ENCODE measurements at places on chromosomes 1 and 21.

GRCh38 chr21:22115746-22116145, 1117.5 kb downstream of the NCAM2 start:
- no peak for DNase-seq

DNA sequence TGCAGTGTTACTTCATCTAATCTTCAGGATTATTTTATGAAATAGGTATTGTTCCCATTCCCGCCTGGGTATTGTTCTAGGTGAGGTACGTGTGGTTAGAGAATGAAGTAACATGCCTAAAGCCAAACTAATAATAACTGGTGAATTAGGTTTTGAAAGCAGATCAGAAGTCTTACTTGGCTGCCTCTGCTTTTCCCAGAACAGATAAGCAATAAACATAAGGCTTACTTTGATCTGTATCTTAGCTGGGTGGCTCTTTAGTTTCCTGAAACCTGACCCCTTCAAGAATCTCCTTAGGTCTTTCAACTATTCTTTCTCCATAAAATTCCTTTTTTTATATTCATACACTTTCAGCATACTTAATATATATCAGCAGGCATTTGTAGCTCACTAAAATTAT, 65.3 kb downstream of the VAV3 start:
- DNase-seq = no peak

- no peak for DNase-seq
Measured at GRCh38 chr21:41435706-41436105, 9.7 kb downstream of the MX1 start.

- no peak for DNase-seq
Measured at GRCh38 chr1:156021093-156021428, 310 bp upstream of the SSR2 start.

DNA sequence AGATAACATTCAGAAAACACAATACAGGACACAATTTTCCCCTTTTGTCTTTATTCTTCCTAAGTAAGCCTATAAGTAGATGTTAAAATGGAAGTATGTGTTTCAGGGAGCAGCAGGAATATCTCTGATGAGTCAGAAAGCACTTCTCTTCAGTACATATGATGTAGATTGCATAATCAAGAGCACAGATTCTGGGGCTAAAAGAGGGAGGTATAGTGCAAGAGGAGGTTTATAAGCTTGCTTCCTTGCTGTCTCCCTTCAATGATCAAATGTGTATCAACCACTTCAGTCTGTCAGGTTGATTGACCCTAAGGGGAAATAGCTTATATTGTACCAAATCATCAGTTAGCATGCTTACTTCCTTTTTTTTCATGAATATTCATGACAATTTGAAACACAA, 822.8 kb downstream of the BRINP3 start:
- DNase-seq = no peak

- DNase-seq = peak; percentile 12
Measured at GRCh38 chr1:115642168-115643072, 650 bp downstream of the VANGL1 start.

GRCh38 chr1:54266908-54267307, 66.9 kb downstream of the MRPL37 start:
- no peak for DNase-seq

- no peak for DNase-seq
Measured at GRCh38 chr1:34721646-34722355, 33.0 kb upstream of the GJB5 start.

GRCh38 chr1:198681252-198681651, 42.4 kb downstream of the PTPRC start:
- no peak for DNase-seq

DNA sequence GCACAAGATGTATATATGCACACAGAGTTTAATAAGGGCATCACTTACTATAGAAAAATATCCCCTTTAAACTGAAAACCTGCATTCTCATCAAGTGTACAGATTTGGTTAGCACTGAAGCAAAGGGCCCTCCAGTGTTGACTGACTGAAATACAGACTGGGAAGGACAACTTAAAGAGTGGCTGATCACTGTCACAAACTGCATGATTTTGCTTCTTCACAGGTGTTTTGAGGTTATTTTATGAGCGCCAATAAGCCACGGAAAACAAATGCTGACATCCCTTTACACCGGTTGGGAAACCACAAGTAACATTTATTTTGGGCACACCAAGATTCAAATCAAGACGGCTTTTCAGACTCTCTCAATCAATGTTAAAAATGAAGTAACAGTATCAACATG, 30.9 kb upstream of the RAP1GAP start:
- no peak for DNase-seq

DNA sequence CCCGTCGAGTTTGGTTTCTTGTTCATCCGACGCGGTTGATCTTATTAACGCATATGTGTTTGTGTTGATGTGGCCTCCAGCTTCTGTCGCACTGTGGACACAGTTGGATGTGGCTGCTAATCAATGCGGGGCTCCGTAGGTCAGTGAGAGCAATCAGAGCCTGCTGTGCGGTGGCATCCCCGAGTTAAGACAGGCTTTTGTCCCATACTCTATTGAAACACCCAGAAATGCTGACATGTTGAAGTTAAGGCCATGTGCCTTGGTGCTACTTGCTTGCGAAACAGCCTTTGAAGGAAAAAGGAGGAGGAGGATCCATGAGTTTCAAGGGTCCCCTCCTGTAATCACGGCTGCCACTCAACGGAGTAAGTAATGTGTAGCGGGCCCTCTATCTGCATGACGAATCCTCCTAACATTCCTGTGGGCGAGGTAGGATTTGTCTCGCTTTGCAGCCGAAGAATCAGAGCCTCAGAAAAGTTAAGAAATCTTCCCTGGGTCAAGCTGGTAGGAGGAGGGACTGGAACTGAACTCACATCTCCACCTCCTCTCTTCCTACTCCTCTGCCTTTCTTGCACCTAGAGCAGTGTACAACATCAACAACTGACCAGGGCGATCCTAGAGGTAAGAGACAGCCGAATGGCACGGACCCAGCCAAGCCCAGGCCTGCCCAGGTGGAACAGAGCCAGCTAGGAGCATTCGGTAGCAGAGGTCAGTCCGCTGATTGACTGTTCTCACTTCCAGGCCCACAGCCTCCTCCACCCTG, 19.5 kb downstream of the PDE9A start:
- DNase-seq = no peak

GRCh38 chr1:202214089-202214843, 20.7 kb downstream of the LGR6 start:
- no peak for DNase-seq

DNA sequence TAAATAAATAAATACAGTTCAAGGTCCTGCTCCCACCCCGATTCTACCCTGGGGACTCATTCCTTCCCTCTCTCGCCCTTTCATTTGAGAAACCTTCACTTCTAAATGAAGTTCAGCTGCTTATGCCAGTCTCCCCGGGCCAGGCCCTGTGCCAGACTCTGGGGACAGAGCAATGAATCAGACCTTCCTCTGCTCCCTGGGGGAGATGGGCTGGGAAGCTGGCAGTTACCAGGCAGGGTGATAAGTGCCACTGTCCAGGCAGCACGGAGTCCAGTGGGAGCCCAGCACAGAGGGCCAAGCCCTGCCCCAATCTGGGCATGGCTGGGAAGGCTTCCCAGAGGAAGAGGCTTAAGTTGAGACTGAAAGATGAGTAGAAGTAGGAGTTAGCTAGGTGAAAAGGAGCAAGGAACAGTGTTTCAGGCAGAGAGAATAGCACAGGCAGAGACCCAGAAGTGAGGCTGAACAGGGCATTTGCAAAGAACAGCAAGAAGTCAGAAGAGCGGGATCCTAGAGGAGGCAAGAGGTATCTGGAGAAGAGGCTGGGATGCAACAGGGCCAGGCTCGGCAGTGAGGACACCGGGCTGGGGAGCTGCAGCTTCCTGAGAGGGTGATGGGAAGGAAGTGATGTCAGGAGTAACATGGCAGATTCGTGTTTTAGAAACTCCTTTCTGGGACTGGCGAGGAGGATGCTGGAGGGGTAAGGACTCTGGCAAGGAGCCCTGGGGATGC, 13.5 kb downstream of the KCNQ4 start:
- no peak for DNase-seq

DNA sequence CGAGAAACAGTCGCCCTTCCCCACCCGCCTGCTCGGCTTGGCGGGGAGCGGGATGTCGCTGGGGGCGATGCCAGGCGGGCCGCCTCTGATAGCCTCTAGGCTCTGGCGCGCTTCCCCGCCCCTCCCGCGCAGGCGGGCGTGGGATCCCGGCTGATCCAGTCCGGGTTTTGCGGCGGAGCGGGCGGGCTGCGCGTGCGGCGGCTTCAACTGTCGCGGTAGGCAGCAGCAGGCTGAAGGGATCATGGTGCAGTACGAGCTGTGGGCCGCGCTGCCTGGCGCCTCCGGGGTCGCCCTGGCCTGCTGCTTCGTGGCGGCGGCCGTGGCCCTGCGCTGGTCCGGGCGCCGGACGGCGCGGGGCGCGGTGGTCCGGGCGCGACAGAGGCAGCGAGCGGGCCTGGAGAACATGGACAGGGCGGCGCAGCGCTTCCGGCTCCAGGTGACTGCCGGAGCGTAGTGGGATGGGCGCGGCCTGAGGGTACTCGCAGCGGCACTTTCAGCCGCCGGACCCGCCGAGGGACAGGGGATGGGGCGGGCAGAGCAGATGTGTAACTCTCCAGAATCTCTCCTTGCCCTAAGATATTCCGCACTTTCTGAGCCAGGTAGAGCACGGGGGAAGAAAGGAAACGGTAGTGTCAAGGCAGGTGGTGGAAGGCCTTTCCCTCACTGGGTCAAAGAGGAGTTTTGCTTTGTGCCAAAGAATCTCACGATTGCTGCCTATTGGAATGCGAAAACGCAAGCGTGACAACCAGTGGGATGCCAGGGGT, at the start of gene FAAH:
TSS of gene FAAH (plus strand) at position 210 of the 764 bp plus-strand sequence. CDS start at position 242, 32 bp downstream.
- peak; percentile 85 for DNase-seq

Data from caudate nucleus (tissue), 63 donors.